Amniotic stem cell (primary cell): ENCODE measurements at places on chromosomes 4 and X.

DNA sequence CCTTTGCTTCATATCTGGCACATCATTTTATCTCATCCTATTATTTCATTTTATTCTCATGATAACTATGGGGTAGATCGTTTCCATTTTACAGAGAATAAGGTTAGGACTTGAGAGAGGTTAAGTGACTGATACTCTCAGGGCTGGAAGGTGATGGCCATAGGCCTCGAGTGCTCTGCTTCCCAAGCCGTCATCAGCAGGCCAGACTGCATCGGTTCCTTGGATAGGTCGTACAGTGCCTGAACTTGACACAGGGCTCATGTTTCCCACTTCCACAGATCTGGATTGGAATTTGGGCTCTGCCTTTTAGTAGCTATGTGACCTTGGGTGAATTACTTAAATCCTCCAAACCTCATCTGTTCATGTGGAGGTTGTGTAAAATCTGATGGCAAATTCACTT is 81.4 kb downstream of the TMEM131L start:
- DNase-seq = no peak

GRCh38 chr4:143375326-143376073 is 38.8 kb downstream of the GAB1 start:
- DNase-seq = no peak

DNA sequence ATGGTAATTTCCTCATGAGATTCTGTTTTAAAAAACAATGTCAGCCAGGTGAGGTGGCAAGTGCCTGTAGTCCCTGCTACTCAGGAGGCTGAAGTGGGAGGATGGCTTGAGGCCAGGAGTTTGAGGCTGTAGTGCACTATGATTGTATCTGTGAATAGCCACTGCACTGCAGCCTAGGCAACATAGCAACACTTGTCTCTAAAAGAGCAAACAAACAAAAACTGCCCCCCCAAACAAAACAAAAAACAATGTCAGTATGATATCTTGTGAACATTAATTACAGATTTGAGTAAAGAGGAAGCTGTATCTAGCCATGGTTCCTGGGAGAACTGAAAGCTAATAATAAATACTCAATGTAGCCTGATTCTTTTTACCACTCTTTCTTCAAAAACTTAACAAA is 6.8 kb upstream of the MSL3 start:
- DNase-seq = no peak

DNA sequence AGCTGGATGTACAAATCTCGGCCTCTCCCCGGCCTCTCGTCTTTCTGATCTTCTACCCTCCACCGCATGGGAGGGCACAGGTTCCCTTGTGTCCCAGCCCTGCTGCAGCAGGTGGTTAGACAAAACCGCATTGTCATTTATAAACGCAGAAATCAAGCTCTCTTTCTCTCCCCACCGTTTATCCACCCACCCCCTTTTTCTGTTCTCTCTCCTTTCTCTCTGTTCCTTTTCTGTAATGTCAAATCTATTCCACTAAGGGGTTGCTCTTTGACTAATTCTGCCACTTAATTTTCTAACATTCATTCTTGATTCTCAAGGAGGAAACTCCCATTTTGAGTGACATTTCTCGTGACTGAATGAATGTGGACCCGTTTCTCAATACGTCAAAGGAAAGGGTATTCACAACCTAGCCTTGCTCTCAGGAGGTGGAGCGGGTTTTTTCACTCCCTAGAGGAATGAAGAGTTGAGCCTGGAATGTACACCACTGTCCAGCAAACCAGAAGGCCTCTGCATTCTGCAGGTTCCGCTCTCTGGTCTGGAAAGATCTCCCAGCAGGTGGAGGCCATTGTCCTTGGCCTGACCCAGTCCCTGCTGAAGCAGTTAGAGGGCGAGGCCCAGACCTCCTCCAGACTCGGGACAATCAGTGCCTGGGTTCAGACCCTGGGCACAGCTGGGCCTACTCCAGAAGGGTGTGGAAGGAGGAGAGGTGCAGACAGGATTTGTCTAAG is 70.9 kb upstream of the ENPP6 start:
- no peak for DNase-seq

DNA sequence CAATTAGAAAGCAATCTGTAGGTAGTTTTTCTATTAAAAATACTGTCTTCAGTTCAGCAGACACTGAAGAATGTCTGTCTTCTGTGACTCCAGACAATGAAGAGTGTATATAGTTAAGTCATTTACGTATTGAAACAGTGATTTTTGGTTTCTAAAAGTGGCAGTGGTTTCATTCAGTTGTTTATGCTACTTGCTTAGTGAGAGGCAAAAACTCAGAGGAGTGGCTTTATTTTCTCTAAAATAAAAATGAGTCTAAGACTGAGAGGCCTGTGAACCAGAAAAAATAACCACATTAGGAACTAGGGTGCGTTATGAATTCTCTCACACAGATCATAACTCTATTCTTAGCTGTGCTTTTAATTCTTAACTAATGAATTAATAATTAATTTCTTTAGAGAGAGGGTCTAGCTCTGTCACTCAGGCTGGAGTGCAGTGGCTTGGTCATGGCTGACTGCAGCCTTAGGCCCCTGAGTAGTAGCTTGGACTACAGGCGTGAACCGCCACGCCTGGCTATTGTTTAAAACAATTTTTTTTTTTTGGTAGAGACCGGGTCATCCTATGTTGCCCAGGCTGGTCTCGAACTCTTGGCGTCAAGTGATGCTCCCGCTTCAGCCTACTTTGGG is 31.4 kb downstream of the FREM3 start:
- no peak for DNase-seq

- DNase-seq = no peak
These were observed 6.7 kb downstream of the RPS4X start for GRCh38 chrX:72270316-72270866.

- DNase-seq = no peak
These were observed 91.8 kb downstream of the CHM start for GRCh38 chrX:85955510-85955909.

- peak; percentile 14 for DNase-seq
These were observed 70.1 kb upstream of the CBR4 start for GRCh38 chr4:169079942-169080827.

DNA sequence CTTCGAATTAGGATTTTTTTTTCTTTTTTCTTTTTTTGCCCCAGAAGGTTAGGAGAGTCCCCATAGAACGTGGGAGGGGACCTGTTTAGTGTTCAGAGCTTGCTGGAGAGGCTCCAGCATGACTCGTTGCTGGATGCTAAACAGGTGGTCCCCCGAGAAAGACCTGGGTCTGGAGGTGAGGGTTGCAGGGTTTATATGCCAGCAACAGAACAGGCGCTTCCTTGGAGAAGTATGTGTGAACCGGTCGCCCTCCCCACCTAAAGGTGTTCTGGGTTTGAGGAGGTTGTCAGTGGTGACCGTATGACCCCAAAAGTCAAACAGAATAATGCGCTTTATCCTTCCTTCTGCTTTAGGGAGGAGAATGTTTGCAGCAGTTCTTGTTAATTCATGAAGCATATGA is 52.1 kb upstream of the SHOX start:
- no peak for DNase-seq

GRCh38 chr4:85952528-85952927 is 407.3 kb downstream of the MAPK10 start:
- no peak for DNase-seq
